Cortex of kidney (tissue), 1 donor: ENCODE measurements at places on chromosomes 7 and 10.

GRCh38 chr10:92692080-92692671 lies 2.4 kb downstream of the HHEX start:
- DNase-seq, result no peak

DNA sequence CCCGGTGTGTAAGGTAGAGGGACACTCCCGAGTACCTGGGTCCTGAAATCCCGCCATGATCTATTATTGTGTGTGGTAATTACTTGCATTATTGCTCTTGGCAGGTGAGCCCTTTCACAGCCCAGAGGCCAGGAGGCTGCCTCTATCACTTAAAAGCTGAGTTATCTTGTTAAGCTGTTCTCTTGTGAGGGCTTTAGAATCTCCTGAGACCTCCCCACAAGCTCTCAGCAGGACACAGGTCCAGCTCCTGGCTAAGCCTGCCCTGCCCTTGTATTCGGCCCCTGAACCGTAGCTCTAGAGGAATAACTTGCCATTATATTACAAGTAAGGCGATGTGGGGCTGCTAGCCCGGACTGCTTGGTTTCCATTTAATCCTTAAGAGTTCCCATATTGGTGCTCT lies 13.9 kb downstream of the SND1 start:
- DNase-seq, result no peak

DNA sequence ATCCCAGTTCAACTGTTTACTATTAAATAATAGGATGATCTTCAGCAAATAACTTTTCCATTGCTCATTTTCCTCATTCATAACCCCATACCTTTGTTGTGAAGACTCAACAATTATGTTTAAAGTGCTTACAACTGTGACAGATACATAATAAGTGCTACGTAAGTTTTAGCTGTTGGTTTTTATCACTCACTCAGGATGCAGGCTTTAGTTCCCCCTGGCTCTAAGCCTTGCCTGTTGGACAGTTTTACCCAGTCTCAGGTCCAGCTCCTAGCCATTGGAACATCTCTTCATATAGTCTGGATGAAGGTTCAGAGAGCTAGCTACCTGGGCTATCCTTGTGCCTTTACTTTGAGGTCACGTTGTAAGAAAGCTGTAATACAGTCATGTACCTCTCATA lies 353.2 kb downstream of the CRPPA start:
- DNase-seq, result no peak

DNA sequence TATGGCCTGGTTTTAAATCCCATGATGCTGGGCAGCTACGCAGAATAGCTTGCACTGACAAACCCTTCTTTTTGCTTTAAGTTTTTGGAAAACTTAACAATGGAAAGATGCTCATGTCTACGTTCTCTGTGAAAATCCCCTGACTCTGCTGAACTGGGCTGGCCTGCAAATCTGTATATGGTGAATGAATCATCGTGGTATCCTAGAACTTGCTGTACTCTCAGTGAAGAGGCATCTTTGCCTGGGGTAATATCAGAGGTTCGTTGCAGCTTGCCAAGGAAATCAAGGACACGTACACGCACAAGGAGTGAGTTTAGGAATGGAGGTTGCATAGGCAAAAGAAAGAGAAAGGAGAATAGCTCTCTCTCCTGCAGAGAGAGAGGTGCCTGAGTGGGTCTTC lies 382.0 kb upstream of the ADARB2 start:
- DNase-seq, result no peak

DNA sequence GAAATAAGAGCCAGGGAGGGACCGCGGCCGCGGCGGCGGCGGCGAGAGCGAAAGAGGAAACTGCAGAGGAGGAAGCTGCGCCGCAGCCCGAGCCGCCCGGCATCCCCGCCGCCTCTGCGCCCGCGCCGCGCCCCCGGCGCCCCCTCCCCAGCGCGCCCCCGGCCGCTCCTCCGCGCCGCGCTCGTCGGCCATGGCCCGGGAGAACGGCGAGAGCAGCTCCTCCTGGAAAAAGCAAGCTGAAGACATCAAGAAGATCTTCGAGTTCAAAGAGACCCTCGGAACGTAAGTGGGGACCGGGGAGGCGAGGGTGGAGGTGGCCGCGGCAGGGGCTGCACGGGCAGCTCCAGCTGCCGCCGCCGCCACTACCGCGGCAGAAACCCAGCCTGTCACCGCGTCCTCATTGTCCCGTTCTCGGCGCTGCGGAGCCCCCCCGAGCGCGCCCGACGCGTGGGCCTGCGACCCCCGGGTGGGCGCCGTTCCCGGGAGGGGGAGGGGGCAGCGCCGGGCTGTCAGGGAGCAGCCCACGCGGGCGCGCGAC lies 351 bp downstream of the CAMK1D start:
- DNase-seq, result no peak

- DNase-seq, result no peak
Measured at GRCh38 chr7:116455009-116455408, 44.5 kb upstream of the CAV2 start.

DNA sequence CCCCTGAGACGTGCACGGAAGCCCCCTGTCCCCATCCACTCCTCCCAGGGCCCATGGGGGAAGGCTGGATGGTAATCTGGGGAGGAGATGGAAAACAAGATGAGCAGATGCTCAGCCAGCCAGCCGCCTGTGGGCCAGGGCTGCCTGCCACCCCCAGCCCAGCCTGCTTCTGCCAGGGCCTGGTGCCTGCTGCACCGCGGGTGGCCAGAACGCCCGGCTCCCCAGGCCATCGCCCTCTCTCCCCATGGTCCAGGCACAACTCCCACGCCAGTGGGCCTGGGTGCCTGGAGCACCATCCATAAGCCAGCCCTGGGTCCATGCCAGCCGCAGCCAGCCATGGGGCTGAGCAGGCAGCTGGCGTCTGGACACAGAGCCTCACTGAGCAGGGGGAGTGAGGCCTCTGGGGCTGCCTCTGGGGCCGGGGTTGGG lies 57.2 kb upstream of the ELN start:
- DNase-seq, result no peak

DNA sequence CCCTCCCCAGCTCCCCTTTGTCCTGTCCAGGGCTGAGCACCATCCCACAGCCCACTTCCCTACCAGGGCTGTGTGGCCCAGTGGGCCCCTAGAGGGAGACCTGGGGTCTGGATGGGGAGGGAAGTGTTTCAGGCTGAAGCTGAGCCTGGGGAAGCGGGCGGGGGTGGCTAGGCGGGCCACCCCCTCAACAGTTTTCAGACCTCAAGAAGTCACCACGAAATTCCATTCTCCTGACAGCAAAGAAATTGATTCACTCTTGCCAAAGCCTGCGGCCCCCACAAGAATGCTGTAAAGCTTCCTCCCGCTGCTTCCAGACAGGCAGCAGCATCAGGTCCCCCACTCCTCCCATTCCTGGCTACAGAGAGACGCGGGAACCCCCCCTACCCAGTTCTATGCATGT lies 2.5 kb upstream of the LFNG start:
- no peak for DNase-seq

DNA sequence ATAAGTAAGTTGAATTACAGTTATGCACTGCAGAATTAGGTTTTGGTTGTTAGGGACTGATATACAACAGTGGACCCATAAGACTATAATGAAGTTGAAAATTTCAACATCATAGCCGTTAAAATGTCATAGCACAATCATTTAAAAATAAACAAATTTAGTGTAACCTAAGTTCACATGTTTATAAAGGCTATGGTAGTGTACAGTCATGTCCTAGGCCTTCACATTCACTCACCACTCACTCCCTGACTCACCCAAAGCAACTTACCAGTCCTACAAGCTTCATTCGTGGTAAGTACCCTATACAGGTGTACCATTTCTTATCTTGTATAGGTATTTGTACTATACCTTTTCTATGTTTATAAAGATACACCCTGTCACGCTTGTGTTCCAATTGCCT lies 113.7 kb downstream of the RAB11FIP2 start:
- DNase-seq, result no peak

DNA sequence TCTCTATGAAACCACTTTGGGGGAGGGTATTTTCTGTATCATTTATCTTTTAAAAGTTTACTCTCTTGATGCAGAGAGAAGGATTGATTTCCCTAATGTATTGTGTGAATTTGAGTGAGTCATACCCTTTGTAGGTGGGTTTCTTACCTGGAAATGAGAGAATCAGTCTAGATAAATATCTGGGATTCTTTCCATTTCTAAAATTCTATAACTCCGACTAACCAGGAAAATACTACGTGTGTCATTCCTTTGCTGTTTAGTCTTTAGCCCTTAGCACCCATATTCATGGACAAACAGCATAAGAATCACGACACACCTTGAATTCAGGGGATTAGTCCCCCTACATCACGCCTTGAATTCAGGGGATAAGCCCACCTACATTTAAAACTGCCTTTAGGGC lies 139.1 kb downstream of the GATA3 start:
- DNase-seq, result no peak

- DNase-seq, result no peak
Measured at GRCh38 chr10:85045046-85045445, 716.7 kb downstream of the CCSER2 start.

- DNase-seq, result no peak
Measured at GRCh38 chr7:24730018-24730369, 27.3 kb downstream of the GSDME start.

DNA sequence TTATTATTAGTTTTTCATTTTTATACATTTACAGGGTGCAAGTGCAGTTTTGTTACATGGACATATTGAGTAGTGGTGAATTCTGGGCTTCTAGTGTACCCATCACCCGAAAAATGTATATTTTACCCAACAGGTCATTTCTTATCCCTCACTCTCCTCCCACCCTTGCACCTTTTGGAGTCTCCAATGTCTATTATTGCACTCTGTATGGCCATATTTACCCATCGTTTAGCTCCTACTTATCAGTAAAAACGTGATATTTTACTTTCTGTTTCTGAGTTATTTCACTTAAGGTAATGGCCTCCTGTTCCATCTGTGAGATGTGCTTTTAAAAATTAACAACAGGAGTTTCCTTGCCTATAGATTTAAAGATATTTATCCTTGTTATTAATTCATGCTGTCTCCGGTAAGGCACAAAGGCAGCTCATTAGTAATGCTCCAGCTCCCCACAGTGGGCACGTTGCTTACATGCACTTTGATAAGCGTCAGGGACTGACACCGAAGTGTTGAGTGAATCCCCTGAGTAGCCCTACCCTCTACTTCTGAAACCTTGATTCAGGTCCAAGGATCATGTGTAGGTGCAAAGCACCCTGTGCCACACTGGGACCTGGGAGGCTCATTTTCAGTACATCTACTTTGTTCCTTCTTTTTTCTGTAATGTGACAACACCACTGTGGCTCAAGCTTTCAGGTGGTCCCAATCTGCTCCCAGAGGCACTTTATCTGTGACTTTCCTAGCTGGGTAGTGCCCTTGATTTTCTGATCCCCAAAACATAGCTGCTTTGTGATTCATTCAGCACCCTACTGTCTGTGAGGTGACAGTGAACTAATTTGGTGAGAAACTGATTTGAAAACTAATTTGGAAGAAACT lies 27.3 kb downstream of the HYAL4 start:
- no peak for DNase-seq

- DNase-seq, result no peak
Measured at GRCh38 chr7:98175260-98175940, 35.8 kb upstream of the BHLHA15 start.

DNA sequence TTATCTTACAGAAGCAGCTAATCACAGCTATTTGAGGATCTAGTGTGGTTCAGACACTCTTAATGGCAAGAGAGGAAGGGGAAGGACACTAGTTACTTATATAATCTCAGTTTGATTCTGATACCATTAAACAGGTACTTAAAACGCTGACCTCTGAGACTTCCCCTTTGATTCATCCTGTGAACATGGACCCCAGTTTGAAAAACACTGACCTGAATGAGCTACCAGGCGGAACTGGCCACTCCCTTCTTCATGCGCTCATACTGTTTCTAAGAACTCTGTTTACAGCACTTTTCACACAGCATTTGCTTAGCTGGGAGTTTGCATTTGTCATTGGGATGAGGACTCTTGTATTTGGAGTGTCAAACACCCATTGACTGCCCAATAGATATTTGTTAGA lies 45.7 kb downstream of the BEND7 start:
- no peak for DNase-seq

GRCh38 chr10:27349987-27350386 lies 109.4 kb upstream of the ACBD5 start:
- no peak for DNase-seq

DNA sequence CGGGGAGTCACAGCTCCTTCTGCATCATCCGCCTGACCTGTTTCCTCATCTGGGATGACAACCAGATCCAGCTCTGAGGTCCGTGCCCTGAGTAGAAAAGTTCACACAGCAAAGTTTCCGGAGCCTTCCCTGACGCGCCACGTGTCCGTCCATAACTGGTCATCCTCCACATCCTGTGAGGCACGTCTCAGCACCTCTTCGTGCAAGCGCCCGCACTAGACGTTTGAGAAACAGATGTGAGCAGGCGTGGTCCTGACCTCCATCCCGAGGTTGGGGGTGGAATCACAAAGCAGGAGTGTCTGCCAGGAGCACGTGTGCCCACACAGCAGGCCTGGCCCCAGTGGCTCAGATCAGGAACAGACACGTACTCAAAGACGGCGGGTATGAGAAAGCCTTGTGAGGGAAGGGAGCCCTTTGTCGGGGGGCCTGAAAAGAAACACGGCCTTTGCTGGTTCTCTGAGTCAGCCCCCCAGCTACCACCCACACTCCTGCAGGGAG lies 520.8 kb downstream of the DNAJB6 start:
- no peak for DNase-seq

GRCh38 chr10:48523212-48523819 lies 81.6 kb downstream of the ARHGAP22 start:
- DNase-seq, result no peak

- DNase-seq, result no peak
Measured at GRCh38 chr10:111316722-111317212, 239.9 kb downstream of the ADRA2A start.

GRCh38 chr7:156147104-156147503 lies 334.8 kb upstream of the SHH start:
- no peak for DNase-seq

DNA sequence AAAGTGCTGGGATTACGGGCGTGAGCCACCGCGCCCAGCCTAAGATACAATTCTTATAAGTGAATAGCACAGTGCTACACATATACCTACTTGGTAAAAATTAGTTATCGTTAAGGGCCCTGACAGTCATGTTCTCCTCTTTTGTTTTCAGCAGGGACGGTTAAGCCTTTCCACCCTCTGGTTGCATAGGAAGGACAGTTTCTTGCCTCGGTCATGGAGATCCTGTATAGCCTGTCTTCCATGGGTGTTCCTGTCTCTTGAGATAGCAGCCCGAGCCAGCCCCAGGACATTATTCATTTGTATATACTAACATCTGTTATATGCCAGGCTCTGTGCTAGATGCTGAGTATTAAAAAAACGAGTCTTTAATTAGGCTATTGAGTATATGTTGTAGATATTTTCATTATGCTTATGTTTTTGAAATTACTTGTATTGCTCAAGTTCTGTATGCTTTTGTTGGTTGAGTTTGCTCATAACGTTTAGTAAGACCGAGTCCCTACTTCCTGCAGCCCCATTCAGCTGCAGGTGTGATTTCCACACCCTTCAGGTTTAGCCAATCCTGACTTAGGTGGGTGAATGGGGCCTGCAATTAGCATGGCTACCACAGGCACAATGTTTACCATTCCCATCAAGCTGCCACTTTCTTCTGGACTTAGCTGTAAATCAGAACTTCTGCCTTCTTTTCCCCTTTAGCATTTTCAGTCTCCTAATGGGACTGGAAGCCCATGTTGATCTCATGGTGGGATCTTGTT lies 24.8 kb downstream of the CCSER2 start:
- DNase-seq, result no peak

GRCh38 chr7:158206341-158206740 lies 381.3 kb downstream of the PTPRN2 start:
- no peak for DNase-seq
